ENCODE measurements at places on chromosomes 7 and 10.

- DNase-seq, result no peak
These were observed 14.3 kb upstream of the UBE2D1 start for GRCh38 chr10:58320351-58321049.

DNA sequence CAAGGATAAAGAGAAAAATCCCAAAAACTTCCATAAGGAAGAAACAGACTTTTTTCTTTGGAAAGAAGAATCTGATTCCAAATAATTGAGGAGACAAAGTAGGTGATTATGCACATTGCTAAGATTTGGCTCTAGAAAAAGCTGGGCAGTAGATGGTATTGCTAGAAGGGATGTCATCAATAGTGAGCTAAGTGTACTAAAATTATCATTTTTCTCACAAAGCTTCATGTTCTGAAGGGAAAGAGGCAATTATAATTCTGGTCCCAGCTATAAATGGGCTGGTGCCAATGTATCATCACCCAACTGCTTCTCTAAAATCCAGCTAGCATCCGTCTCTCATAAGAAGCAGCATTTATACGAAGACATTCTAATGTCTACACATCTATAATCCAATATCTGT, 23.9 kb downstream of the STEAP1 start:
- no peak for DNase-seq

DNA sequence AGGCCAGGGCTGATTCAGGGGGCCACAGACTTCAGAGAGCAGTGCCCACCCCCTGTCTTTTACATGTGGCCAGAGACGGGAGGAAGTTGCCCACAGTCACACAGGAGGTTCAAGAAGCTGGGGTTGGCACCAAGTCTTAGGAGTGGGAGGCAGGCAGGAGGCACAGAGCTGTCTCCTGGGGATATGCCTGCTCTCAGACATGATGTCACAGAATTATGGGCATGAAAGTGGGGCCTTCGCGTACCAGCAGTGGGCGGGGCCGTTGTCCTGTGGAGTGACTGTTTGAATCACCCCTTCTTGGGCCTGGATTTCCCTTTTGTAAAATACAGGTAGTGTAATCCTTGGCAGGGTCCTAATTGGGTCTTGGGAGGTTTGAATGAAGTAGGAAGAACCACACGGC, 81.2 kb upstream of the PPIF start:
- no peak for DNase-seq

GRCh38 chr10:121851786-121852185, 76.0 kb downstream of the ATE1 start:
- DNase-seq, result no peak

- DNase-seq, result no peak
These were observed 135.5 kb downstream of the BICC1 start for GRCh38 chr10:58648131-58648530.

DNA sequence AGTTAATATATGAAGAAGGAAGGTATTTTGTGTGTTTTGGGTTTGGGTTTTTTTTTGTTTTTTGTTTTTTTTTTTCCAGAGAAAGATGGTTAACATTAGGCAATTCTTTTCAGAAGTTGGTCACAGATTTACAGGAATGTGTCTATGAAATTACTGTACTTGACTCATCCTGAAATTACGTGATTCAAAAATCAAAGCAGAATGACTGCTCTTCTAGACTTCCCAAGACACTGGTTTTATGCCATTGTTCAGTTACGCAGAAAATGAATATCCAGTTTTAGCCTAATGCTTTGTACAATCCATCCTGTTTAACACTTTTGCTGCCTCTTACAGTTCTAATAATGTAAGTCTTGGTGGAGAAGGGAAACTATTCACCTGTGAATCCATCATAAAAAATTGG, 39.7 kb upstream of the CELF2 start:
- no peak for DNase-seq

DNA sequence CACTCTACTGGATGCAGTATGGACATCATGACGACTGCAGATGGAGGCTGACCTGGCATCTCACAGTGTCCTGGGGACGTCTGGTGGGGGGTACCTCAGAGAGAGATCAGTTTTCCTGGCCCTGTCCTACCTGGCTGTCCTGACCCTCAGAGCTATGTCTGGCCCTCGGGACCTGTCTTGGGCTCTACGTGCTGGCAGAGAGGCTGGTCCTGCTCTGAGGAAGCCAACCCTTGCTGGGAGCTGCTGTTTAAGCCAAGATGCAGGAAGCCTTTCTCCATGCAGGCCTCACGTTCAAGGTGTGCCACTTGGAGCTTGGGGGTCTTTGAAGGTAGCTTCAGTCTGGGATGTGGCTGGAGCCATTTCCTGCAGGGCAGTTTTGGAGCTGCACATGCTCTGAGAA, 42.1 kb upstream of the CXCL12 start:
- DNase-seq, result no peak

GRCh38 chr10:18400201-18400905, 251.0 kb downstream of the NSUN6 start:
- DNase-seq, result no peak

GRCh38 chr7:461453-462172, 58.0 kb downstream of the PDGFA start:
- DNase-seq, result no peak

DNA sequence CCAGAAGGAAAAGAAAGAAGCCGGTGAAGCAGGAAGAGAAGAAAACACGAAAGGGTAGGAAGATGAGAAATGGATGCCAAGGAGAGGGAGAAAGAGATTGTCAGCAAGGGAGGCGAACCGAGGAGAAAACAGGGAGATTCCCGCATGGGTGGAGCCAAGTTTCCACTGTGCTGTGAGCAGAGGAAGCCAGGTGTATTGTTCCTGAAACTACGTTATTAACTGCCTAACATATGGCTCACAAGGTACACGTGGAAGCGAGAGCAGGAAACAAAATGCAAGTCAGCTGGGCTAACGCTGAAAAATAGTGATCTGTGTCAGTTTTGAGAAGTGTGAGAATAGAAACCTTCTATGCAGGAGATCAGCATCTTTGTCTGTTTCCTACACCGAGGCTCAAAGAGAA, 20.4 kb upstream of the HIPK2 start:
- DNase-seq, result no peak

GRCh38 chr7:155732286-155732685, 80.0 kb downstream of the SHH start:
- no peak for DNase-seq

GRCh38 chr10:18000601-18001000, 48.9 kb downstream of the SLC39A12 start:
- DNase-seq, result no peak

DNA sequence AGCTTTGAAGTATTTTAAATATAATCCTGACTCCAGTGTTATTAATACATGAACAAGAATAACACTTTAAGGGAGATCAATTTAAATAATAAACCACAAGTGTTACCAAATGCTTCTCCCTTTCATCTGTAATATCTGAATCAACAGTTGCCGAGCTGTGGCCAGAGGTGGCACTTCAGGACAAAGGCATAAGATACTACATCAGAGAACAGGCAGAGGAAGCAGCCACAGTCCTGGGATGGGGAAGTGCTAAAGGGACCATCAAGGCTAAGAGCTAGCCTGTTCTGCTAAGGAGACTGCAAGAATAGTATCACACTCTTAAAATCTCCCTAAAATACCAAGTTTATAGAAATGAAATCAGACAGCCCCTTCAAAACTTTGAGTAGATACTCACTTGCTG, 378.2 kb upstream of the PRKCQ start:
- no peak for DNase-seq

DNA sequence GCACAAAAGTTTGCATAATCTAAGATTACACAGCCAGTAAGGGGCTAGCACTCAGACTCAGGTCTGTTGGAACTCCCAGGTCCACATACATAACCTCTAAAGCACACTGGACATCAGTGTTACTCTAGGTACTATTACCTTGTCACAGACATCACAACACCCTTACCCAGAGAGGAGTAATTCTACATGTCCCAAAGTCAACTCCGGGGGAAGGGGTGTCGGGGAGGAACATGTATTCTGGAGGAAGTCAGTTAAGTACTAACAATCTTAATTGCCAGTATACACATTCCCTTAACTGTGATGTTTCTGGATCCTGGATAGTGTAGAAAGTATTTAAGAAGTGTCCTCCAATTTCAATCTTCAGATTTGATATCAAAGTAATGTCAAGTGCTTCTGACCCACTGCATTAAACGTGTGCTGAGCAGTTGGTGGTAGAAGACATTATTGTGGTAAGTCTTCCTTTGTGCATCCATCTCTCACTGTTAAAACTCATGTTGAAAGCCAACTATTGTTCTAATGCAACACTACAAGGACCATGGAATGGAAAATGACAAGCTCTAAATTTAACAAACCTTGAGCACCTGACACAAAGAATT, 155.4 kb downstream of the CRPPA start:
- DNase-seq, result no peak

- DNase-seq, result no peak
These were observed 227.0 kb downstream of the INHBA start for GRCh38 chr7:41475801-41476459.

- no peak for DNase-seq
These were observed 137.4 kb upstream of the PTN start for GRCh38 chr7:137480824-137481365.

DNA sequence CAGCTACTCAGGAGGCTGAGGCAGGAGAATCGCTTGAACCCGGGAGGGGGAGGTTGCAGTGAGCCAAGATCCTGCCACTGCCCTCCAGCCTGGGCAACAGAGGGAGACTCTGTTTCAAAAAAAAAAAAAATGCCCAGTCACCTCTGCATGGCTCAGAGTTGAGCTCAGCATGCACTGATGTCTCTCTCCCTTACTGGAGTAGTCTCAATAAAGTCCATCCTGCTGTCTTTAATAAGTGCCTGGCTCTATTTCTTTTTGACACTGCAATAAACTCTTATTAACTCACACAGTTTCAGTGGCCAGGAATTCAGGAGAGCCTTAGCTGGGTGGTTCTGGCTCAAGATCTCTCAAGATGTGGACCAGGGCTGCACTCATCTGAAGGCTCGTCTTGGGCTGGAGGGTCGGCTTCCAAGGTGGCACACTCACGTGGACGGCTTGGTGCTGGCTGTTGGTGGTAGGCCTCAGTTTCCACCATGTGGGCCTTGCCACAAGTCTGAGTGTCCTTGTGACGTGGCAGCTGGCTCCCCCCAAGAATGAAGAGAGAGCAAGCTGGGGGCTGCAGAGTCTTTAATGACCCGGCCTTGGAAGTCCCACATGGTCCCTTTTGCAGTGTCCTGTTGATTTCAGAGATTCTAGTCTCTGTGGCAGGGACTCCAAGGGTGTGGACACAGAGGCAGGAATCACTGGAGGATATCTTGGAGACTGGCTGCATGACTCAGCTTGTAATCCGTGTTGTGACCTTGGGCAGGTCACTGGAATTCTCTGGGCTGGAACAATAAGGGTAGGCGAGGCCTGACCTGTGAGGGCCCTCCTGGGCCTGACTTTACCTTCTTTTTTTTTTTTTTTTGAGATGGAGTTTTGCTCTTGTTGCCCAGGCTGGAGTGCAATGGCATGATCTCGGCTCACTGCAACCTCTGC, 85.9 kb upstream of the KMT2C start:
- DNase-seq, result no peak

GRCh38 chr7:101549734-101550133, 79.4 kb downstream of the MYL10 start:
- DNase-seq, result no peak

GRCh38 chr7:96663871-96664445, 45.7 kb downstream of the SEM1 start:
- DNase-seq, result no peak

GRCh38 chr7:144907577-144907976, 71.7 kb upstream of the TPK1 start:
- no peak for DNase-seq

DNA sequence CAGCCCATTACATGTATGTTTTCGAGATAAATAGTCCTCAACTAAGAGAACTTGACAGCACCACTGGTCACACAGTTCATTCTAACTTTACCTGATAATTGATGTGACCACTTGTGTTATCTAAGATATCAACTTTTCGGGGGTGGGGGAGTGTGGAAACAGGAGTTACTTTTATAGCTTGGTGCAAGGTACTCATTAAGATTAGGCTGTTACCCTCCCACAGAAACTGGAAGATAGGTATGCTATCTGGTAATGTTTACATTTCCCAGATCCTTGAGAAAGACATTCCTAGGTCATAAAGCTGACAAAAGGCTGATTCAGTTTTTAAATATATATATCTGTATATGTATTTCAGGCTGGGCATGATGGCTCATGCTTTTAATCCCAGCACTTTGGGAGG, 11.1 kb downstream of the ERVW-1 start:
- no peak for DNase-seq

- DNase-seq, result no peak
These were observed 5.6 kb downstream of the PRSS2 start for GRCh38 chr7:142776206-142776844.

DNA sequence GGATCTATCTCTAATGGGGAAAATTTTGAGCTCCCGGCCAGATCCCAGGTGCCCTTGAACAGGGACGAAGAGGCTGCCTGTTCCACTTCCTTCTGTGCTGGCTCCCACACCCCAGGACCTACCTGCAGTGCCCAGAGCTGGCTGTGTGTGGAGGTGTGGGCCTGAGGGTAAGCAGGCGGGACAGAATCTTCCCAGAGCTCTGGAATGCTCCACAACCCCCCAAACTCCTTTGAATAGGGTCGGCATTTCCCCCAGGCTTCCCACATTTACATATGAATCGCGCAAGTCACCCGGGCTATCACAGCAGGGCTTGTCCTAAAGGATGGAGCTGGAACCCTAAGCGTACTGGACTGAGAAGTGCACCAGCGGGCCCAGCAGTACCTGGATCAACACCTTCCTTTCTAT, 95.9 kb downstream of the DNMBP start:
- no peak for DNase-seq

DNA sequence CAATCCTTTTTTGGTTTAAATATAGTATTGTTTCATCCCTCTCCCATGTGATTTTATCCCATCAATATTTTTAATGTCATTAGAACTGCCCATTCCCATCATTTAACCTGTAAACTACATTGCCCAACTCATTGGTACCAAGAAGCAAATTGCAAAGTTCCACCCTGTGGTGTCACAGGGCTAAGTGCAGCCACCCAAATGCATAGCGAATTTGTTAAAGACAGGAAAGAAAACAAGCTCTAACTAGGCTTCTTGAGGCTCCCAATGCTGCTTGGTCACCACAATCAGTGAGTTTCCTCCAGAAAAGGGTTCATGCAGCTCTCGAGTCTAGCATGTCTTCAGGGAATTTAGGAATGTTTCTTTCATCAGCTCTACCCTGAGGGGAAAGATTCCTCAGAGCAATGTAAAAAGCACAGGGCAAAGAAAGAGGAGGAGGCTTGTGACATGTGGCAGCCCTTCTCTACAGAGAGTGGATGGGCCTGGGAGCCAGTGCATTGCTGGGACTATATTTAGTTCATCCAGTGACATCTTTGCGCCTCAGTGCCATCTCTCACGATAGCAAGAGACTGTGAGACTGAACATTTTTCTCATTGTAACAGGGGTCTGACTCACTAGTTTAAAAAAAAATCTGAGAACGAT, 58.1 kb downstream of the CAV1 start:
- DNase-seq, result no peak

- DNase-seq, result no peak
These were observed 40.2 kb downstream of the SND1 start for GRCh38 chr7:127692200-127692599.

Data from Panc1 (cell line).